ENCODE measurements at places on chromosomes 6 and 20. TPM values are rescaled to one million over a fixed set of nuclear protein-coding genes. Genes with fewer than 3 reads are reported as not detected.

DNA sequence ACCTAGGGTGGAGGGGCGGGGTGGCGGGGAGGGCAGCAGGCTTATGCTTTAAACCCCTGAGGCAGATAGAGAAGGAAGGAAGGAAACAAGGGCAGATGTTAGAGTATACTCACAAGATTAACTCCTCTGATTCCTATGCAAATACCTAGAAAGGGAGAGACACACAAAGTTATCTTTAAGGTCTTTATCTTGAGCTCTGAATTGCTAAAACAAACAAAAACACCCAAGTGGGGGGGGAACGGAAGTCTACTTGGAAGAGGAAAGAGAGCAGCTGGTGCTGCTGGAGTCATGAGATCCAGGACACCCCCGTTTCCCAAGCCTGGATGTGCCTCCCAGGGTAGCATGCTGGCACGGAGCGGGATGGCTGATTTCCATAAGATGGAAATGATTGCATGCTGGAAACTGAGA, 43.4 kb downstream of the PLAGL1 start:
- DNase-seq = peak; percentile 53

DNA sequence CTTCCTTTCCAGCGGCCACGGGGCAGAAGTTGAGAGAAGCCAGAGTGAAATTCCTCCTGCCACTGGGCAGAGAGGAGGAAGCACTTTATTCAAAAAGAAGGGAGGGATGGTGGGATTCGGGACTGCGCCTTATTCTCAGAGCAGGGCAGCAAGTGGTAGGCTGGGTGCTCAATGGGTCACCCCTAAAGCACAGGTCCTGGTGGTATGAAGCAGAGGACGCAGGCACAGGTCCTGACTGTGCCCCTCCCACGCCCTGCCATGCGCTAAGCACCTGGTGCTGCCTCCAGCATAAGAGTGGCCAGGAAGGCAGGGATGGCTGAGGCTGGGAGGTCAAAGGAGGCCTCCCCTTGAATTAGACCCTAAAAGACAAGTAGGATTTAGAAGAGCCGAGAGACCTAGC, 4.9 kb upstream of the GRM4 start:
- DNase-seq = no peak

- DNase-seq = peak; percentile 58
Observed at GRCh38 chr6:37092923-37093727, 76.8 kb upstream of the PIM1 start.

DNA sequence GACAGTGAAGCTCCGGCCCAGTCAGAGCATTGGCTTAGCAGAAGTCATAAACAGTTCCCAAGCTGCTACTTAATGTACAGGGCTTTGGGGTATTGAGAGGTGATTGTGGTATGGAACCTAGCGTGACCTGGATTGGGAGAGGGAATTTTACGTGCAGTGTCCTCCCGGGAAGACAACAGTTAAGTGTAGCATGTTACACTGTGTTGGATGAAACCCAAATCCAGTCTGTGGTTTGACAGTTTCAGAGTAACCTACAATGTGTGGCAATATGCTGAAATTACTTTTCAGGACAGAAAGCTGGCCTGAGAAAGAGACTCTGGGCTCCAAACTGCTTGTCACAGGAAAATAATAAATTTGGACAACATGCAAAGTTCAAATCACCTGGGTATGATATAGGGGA, 28.1 kb upstream of the RALGAPA2 start:
- no peak for DNase-seq

The LAMP5 gene
- total RNA-seq = not detected

- DNase-seq = no peak
Observed at GRCh38 chr6:68722891-68723527, 87.9 kb downstream of the ADGRB3 start.

The SGK2 gene
- 0.13 TPM for total RNA-seq

The SLPI gene
- 723 TPM for total RNA-seq

DNA sequence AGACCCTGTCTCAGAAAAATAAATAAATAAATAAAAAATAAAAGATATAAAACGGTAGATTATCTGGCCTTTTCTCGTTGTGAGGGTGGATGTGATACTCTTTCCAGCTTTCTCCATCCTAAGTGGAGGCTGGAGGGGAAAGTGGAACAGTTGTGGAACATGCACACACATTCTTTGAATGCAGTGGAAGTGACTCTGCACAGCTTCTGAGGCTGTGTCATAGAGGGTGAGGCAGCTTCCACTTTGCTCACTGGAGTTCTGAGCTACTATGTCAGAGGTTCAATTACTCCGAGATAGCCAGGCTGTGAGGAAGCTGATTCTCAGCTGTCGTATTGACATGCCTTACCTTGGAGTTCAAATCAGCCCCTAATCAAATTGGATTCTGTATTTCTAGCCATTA, 82.2 kb downstream of the CHMP4B start:
- DNase-seq = no peak

DNA sequence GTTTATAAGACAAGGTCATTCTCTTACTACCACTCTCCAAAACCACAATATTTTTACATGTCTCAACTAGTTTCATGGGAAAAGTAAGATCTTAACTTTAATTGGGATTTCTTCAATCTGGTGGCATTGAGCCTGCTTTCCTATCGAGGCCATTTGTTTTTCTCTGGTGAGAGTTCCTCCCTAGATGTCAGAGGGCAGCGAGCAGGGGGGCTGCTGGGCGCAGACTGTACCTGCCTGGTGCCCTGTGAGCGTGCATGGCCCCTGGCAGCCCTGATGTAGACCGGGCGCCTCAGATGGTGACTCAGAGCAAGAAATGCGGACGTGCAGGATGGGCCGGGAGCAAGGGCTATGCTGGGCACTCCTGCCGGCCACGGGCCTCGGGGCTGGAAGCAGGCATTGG, 27.2 kb downstream of the ERMARD start:
- DNase-seq = no peak

DNA sequence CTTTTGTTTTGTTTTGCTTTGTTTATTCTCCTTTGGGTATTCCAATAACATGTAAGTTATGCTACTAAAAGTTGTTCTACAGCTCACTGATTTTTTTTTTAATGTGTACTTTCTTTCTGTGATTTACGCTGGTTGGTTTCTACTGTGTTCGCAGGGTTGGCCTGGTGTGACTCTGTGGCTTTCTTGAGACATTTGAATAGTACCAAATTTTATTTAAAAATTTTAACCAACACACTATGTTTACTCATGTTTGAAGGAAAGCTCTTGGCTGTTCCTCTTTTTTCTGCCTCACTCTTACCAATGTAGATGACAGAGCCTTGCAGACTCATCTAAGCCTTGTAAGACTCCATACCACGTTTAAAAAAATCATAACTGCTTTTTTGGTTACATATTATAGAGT, 1784.9 kb upstream of the DEFB115 start:
- no peak for DNase-seq

- no peak for DNase-seq
Observed at GRCh38 chr6:14082771-14083170, 34.8 kb upstream of the CD83 start.

- no peak for DNase-seq
Observed at GRCh38 chr6:169783401-169783800, 32.0 kb downstream of the ERMARD start.

The RSPO3 gene
- total RNA-seq = 28.2 TPM

DNA sequence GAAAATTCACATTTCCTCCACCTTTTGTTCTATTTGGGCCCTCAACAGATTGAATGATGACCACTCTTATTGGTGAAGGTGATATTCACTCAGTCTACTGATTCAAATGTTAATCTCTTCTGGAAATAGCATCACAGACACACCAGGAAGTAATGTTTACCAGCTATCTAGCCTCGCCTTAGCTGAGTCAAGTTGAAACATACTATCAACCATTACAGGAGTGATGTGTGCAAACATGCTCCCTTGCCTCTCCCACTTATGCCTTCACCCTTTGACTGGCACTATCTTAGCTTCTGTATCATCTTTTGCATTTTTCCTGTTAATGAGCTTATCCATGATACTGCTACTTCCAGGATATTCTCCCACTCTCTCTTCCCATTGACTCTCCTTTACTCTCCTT, 191.9 kb downstream of the CENPW start:
- DNase-seq = no peak

DNA sequence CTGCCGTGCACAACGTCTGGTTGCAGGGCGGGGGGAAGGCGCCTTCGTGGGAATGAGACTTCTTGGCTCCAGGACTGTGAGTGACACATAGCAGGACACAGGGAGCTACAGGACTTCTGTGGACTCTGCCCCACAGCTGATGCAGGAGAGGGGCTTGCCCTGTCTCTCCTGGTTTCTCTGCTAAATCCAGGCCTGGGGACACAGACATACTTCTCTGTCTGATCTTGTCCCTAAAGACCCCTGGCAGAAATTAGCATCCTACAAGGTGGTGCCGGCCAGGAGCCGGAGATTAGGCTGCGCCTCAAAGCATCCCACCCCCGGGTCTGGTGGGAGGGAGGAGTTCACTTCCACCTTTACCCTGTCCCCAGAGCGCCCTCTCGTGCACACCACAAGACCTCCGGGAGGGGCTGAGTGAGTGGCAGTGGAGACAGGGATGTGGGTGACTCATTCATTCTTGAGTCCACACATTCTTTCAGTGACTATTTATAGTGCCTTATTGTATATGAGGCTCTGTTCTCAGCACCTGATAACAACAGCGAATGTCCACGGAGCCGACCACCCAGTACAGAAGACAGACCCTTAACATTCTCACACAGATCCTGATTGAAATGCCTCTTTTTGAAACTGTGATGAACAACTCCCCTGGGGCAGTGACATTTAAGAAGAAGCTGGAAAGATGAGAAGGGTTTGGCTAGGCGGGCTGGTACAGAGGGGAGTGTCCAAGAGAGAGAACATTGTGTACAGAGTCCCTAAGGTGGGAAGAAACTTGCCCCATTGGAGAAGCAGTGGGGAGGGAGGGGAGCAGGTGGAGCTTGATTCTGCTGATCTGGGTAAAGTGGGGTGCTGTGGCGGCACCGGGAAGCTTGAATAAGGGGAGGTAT, 39.0 kb downstream of the GMPR start:
- DNase-seq = peak; percentile 95

DNA sequence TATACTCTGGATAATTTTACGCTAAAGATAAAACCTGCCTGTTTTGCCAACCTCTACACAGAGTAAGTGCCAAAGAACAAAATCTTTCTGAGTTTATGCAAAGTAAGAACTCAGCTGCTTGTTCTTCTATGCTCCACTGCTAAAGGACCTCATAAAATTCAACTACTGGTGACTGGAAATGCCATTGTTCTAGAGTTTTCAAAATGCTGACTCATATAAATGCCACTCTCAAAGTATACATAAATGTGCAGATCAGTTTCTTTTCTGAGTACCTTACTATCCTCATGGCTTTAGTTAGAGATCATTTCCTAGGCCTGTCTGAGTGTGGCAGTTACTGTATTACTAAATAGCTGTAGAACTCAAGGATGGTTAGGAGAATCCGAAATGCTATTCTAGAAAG, 45.6 kb downstream of the LYRM4 start:
- no peak for DNase-seq

The PKHD1 gene
- total RNA-seq = 0.02 TPM

The PACSIN1 gene
- total RNA-seq = not detected

DNA sequence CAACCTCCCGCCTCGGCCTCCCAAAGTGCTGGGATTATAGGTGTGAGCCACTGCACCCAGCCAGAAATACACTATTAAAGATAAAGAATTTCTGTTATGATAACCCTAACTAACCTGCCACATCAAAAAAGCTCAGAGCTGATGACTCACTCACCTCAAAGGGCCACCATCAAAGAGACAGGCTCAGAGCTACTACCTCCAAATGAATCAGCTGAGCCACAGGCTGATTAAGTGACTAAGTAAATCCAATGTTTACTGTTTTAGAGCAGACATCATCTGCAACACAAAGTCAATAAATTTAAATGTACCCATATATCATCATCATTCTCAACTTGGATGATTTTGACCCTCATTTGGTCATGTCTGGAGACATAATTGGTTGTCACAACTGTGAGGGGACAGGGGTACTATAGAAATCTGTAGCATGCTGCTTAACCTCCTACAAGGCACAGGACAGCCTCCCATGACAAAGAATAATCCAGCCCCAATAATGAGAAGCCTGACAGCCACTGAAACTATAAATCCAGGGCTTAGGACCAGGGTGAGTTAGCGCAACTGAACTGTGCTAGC, 106.5 kb downstream of the ATP9A start:
- DNase-seq = no peak

The TMC2 gene
- not detected for total RNA-seq

- no peak for DNase-seq
Observed at GRCh38 chr6:46963039-46963438, 41.3 kb upstream of the ADGRF5 start.

The GPR63 gene
- total RNA-seq = 0.05 TPM

The MUC22 gene
- total RNA-seq = 0.09 TPM

DNA sequence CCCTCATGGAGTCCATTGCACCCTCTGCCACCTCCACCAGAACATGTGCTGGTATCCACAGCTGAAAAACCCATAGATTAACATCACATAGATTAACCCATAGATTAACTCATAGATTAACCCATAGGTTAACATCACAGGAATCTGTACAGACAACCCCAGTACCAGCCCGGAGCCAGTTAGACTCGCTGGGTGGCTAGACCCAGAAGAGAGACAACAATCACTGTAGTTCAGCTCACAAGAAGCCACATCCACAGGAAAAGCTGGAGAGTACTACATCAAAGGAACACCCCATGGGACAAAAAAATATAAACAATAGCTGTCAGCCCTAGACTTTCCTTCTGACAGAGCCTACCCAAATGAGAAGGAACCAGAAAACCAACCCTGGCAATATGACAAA, 25.1 kb downstream of the SERPINB9 start:
- DNase-seq = no peak

- DNase-seq = no peak
Observed at GRCh38 chr6:1796706-1797529, 187.2 kb downstream of the FOXC1 start.
